Activated T-helper 1 cell treated with anti-CD3 and anti-CD28 coated beads, Interleukin-12 subunit alpha, Interleukin-12 subunit beta, Interleukin-2, Interleukin-4 antibody, amounts not matched to agents 30 ng/mL and 10 ng/mL and 1 ng/mL, durations not matched to agents 14 hours and 24 hours and 36 hours (primary cell): ENCODE measurements at places on chromosomes 1 and 21.

DNA sequence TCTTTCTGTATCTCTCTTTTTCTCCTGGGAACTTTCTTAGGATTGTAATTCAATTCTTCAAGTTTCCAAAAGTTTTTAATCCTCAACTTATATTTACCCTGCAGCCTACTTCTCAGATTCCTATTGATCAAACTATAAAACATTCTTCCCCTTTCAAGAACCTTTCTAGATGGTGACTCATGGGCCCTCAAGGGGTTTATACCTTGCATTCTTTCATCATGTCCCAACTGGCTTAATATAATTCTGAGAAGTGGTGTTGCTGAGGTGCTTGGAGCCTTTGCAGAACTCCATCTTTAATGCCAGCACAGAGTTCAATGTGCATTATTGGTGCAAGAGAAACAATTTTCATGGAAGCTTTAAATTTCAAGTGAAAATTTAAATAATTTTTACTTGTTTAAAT lies 273.4 kb downstream of the VAV3 start:
- no peak overlapping the region for H3K27ac ChIP-seq
- DNase-seq: no peak
- H3K36me3 ChIP-seq: no peaks in the 10 kb centered on the region
- H3K27me3 ChIP-seq: no peaks in the 10 kb centered on the region

GRCh38 chr1:55034476-55035133 lies 4.7 kb upstream of the PCSK9 start:
- peaks cover 50% of the 10 kb centered on the region for H3K27me3 ChIP-seq
- H3K4me3 ChIP-seq: no peak overlapping the region
- DNase-seq: no peak
- H3K27ac ChIP-seq: no peak overlapping the region

DNA sequence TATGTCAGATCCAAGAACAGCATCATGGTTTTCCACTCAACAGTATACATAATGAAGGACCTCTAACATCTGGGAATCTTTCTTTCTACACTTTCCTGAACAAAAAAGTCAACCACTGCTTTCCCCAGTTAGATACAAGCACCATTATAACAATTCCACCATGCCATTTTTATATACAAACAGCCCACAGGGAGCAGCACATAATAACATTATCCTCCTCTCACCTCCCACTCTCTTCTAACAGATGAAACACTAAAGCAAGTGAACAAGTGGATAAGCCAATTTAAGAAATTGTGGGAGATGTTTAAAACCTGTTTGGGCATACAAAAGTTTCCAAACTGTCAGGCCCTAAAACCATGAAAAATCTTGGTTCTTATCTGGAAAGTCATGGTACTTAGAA lies 29.4 kb upstream of the PRRC2C start:
- no peak overlapping the region for H3K27ac ChIP-seq
- peaks cover 2% of the 10 kb centered on the region for H3K27me3 ChIP-seq
- no peak for DNase-seq

DNA sequence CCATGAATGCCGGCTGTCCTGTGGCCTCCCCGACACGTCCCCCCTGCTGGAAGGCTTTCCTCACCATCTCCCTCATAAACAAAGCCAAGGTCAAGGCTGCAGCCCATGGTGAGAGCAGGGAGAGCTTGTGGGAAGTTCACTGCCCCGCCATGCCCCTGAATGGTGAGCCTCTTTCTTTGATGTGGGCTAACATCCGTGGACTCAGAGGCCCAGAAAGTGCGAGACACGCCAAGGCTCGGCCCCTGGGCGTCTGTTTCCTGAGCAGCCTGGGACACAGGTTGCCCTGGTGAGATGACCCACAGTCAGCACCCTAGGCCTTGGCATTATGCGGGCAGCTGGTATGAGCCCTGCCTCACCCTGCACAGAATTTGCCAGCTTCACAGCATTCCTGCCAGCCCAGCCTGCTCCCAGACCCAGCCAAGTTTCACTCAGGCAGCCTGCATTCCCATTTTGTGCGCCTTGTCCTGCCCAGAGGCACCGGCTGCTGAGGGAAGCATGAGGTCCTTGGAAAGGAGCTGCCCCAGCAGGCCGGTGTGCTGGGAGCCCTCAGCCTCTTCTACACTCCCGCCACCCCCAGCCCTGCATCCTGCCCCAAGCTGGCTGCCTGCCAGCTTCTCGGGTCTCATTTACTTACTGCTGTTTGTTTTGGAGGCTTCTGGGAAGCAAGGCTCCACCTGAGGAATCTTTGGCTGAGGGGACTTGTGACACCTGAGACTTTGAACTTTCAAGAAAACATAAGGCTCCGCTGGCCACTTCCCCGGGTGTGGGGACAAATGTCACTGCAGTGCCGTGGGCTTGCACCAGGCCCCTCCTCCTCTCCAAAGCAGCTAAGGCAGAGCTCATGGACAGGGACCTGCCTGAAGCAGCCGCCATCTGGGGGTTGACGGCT lies 31.9 kb downstream of the NEK2 start:
- H3K36me3 ChIP-seq: no peaks in the 10 kb centered on the region
- peaks cover 11% of the 10 kb centered on the region for H3K27me3 ChIP-seq
- DNase-seq: no peak
- H3K4me1 ChIP-seq: no peaks in the 10 kb centered on the region

- no peak for DNase-seq
- no peaks in the 10 kb centered on the region for H3K36me3 ChIP-seq
- H3K27ac ChIP-seq: no peak overlapping the region
- H3K27me3 ChIP-seq: peaks cover 20% of the 10 kb centered on the region
- no peaks in the 10 kb centered on the region for H3K4me1 ChIP-seq
Observed at GRCh38 chr1:58611861-58612385, 34.9 kb upstream of the TACSTD2 start.

- H3K4me1 ChIP-seq: no peaks in the 10 kb centered on the region
- peaks cover 31% of the 10 kb centered on the region for H3K36me3 ChIP-seq
- H3K27me3 ChIP-seq: peaks cover 2% of the 10 kb centered on the region
- no peak overlapping the region for H3K4me3 ChIP-seq
- no peak for DNase-seq
- H3K27ac ChIP-seq: no peak overlapping the region
Observed at GRCh38 chr21:34166468-34166867, 93.1 kb downstream of the MRPS6 start.

DNA sequence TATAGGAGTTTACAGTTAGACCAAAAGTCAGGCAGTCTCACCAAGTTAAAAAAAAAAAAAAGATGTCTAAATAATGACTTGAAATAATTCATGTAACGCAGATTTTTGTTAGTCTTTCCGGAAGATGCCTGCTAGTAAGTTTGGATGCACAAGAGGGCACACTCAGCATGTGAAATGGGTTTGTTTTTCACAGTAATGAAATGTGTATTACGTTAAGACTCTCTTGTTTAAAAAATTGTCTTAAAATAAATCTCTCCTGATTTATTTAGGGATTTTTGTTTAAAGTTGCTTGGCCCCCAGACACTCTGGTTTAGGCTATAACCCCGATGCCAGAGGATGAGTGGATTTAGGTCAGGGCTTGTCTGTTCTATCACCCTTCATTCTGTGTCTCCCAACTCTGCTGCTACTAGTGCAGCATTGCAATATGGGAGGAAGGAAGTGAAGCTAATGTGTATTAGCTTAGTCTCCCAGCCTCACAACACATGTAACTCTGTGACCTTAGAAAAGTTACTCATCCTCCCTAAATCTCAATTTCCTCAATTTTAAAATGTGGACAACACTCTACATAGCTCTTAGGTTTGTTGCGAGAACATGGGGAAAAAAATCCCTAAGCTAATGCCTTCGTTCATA lies 25.7 kb downstream of the CTH start:
- no peak for DNase-seq
- H3K27ac ChIP-seq: no peak overlapping the region
- H3K36me3 ChIP-seq: peaks cover 20% of the 10 kb centered on the region
- H3K27me3 ChIP-seq: no peaks in the 10 kb centered on the region

GRCh38 chr1:99808391-99809115 lies 41.6 kb upstream of the AGL start:
- H3K36me3 ChIP-seq: no peaks in the 10 kb centered on the region
- H3K27ac ChIP-seq: peak overlapping the region; percentile 15
- H3K27me3 ChIP-seq: peaks cover 13% of the 10 kb centered on the region
- peaks cover 17% of the 10 kb centered on the region for H3K4me1 ChIP-seq

GRCh38 chr21:45568383-45568782 lies 26.1 kb upstream of the SLC19A1 start:
- no peaks in the 10 kb centered on the region for H3K4me1 ChIP-seq
- no peak for DNase-seq
- H3K36me3 ChIP-seq: no peaks in the 10 kb centered on the region
- H3K27me3 ChIP-seq: peaks cover 38% of the 10 kb centered on the region
- H3K27ac ChIP-seq: no peak overlapping the region

DNA sequence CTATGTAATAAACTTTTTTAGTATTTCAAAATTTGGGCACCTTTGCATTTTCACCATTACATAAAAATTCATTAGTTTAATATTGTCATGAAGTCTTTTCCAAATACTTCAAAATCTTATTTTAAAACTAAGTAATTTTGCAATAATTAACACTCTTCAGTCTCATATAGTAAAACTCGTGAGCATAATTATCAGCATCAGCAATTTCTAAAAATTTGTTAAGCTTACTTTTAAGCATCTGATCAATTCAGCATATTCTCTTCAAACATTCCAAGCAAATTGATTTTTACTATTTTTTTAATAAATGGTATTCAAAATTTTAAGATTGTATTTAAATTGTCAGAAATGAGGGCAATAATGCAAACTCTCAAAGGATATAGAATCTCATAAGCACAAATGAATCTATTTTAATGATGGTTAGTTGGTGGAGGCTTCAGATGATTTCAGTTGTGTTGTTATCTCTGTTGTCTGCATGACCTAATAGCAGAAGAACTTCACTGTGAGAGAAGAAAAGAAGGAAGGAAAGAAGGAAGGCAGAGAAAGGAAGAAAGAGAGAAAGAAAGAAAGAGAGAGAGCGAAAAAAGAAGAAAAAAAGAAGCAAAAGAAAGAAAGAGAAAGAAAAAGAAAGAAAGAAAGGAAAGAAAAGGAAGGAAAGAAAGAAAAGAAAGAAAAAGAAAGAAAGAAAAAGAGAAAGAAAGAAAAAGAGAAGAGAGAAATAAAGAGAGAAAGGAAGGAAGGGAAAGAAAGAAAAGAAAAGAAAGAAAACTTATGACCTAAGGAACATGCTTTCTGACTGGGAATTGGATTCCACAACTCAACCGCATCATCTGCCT lies 860.5 kb downstream of the NCAM2 start:
- no peak for DNase-seq
- H3K4me3 ChIP-seq: no peak overlapping the region
- H3K27me3 ChIP-seq: no peaks in the 10 kb centered on the region
- no peaks in the 10 kb centered on the region for H3K36me3 ChIP-seq
- no peak overlapping the region for H3K27ac ChIP-seq
- peaks cover 5% of the 10 kb centered on the region for H3K4me1 ChIP-seq

- H3K27ac ChIP-seq: no peak overlapping the region
- H3K4me3 ChIP-seq: no peak overlapping the region
- no peaks in the 10 kb centered on the region for H3K4me1 ChIP-seq
- peaks cover 6% of the 10 kb centered on the region for H3K27me3 ChIP-seq
- no peaks in the 10 kb centered on the region for H3K36me3 ChIP-seq
Observed at GRCh38 chr21:35491114-35491513, 442.0 kb upstream of the RUNX1 start.

DNA sequence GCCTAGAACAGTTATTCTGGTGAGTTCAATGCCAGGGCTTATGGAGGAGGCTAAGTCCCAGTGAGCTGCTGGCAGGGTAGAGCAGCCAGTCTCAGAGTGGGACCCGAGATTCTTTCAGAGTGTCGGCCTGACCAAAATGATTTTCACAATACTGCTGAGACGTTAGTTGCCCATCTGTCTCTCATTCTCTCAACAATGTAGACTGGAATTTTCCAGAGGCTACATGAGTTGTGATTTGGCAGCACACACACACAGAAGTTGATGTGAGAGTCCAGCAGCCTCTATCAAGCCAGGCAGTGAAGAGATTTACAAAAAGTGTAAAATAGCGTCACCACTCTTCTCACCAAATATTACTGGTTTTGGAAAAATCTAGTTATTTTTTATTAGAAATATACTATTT lies 21.7 kb downstream of the CACNA1S start:
- peaks cover 17% of the 10 kb centered on the region for H3K27me3 ChIP-seq
- no peaks in the 10 kb centered on the region for H3K36me3 ChIP-seq
- H3K27ac ChIP-seq: no peak overlapping the region
- DNase-seq: no peak
- no peak overlapping the region for H3K4me3 ChIP-seq

DNA sequence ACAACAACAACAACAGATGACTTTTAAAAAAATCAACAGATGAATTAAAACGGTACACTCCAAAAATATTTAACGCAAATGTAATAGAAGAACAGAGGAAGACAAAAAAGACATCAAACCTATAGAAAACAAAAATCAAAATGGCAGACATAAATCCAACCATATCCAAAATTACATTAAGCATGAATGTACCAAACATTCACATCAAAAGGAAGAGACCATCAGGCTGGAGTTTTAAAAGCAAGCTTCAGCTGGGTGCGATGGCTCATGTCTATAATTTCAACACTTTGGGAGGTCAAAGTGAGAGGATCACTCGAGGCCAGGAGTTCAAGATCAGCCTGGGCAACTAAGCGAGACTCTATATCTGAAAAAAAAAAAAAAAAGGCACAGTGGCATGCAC lies 116.2 kb downstream of the SMYD3 start:
- DNase-seq: no peak
- peaks cover 2% of the 10 kb centered on the region for H3K36me3 ChIP-seq
- H3K27me3 ChIP-seq: no peaks in the 10 kb centered on the region
- no peak overlapping the region for H3K27ac ChIP-seq

DNA sequence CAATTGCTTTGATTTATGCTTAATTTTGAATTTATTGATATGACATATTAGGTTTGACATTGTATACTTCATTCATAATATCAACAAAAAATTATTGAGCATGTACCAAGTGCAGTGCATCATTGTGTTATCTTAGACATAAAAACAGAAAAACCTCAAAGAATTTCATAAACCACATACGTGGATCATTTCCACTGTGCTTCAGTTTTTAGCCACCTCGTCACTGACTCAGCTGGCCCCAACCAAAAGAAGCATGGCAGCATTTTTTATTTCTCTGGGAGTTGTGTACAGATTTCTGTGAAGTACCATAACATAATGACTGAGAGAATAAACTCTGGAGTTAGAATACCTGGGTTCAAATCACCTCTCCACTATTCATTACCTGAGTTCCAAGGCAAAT lies 95.6 kb upstream of the C1orf87 start:
- DNase-seq: no peak
- no peaks in the 10 kb centered on the region for H3K27me3 ChIP-seq
- H3K36me3 ChIP-seq: no peaks in the 10 kb centered on the region
- H3K4me1 ChIP-seq: no peaks in the 10 kb centered on the region

GRCh38 chr1:43913666-43914360 lies 19.8 kb upstream of the ARTN start:
- no peak overlapping the region for H3K4me3 ChIP-seq
- H3K4me1 ChIP-seq: no peaks in the 10 kb centered on the region
- no peaks in the 10 kb centered on the region for H3K27me3 ChIP-seq
- H3K27ac ChIP-seq: no peak overlapping the region
- no peak for DNase-seq

DNA sequence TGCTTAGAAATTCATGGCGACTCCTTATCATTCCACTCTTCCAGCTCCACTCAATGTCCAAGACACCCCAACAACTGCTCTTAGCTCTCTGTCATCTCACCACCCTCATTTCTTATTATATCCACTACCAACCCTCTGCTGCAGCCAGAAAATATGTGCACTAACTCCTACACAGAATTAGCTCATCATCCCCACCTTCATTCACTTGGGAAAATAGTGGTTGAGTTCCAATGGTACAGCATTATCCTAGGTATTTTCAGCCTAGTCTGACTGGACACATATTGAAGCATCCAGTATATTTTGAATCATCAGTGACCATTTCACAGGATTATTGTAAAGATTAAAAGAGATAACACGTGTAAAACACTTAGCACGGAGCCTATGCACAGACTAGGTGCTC lies 16.7 kb upstream of the VSIG8 start:
- peaks cover 3% of the 10 kb centered on the region for H3K27me3 ChIP-seq
- H3K36me3 ChIP-seq: no peaks in the 10 kb centered on the region
- H3K4me1 ChIP-seq: no peaks in the 10 kb centered on the region
- DNase-seq: no peak
- no peak overlapping the region for H3K27ac ChIP-seq
- no peak overlapping the region for H3K4me3 ChIP-seq
